ENCODE measurements at places on chromosomes 4 and X.
A peak's percentile ranks its signal among the peaks of the same experiment; 100 is the strongest.

GRCh38 chr4:114642173-114642780 lies 43.7 kb downstream of the UGT8 start:
- no peak for DNase-seq

DNA sequence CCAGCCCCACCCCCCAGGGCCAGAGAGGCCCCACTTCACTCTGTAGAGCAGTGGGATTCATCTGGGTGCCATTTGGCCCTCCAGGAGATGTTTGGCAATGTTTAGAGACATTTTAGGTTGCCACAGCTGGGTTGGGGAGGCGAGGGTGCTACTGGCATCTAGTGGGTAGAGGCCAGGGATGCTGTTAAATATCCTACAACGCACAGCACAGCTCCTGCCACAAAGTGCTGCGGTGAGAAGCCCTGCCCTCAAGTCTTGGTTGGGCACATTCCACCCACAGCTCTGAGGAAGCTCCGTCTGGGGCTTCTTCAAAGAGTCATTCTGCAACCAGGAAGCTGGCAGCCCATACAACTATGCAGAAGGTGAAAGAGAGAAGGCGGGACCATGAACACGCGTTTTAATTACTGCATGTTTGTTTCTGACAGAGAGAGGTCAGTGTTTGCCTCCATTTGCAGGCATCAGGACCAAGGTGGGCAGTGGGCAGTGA lies 48.1 kb upstream of the FAM9C start:
- peak; percentile 91 for DNase-seq

- peak; percentile 42 for DNase-seq
These were observed at the start of gene IRAK1 for GRCh38 chrX:154019633-154020528. IRAK1 (minus strand) TSS chrX:154019902; CDS start chrX:154019812, 90 bp downstream.

- DNase-seq = no peak
These were observed 163.4 kb upstream of the ITM2A start for GRCh38 chrX:79530310-79531108.

GRCh38 chrX:19602866-19603622 lies 87.7 kb upstream of the MAP3K15 start:
- DNase-seq = no peak

DNA sequence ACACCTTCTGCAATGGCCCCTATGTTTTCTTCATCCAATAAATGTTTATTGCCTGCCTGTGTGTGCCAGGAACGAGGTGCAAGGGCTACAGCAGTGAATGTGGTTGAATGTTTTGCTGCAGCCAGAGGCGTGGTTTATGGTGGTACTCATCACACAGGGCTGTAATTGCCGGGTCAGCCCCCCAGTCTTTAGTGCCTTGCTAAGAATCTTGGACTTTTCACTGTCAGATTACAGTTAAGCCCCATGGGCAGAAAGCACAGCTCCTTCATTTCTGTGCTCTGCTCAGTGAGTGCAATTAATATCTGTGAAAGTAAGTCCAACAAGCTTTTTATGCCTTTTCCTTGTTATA lies 67.8 kb downstream of the TAPT1 start:
- DNase-seq = no peak

DNA sequence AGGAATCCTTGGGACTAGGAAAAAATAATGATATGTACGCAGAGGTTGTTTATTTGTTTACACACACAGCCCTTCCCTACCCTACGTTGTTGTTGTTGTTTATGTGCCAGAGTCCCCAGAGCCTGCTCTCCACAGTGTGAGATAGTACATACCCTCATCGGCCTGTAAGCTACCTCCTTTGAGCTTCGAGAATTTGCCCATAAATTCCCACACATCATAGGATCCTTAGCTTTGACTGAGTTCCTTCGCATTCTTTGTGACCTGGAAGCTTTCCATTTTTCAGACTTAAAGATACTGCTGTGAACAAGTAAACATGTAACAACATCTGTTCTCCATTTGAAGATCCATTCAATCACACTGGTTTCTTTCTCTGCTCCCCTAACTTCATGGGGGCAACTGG lies 114.5 kb downstream of the IRF2 start:
- DNase-seq = no peak

DNA sequence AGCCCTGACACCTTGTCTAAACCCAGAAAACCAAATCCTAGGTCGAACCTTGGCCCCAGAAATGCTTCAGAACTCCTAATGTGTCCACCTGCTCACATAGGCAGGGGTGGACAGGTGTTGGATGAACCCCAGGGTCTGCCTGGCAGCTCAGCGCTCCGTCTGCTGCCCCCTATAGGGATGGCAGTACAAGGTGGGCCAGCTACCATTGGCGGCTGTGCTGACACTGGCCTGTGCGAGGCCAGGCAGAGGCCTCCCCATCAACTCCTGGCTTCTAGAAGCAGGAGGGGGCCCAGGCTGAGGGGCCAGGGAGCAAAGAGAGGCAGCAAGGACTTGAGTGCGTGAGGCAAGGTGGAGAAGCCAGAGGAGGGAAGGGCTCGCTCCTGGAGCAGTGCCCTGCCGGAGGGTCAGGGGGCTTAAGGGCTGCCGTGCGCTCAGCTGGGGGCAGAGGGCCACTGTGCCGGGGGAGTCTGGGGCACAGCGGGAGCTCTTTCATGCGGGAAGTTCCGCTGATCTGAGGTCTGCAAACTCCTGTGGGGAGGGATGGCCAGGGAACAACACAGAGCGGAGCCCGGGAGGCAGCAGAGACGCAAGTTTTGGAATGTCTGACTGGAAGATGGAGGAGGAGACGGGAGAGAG lies 20.6 kb downstream of the CCNQ start:
- DNase-seq = no peak

DNA sequence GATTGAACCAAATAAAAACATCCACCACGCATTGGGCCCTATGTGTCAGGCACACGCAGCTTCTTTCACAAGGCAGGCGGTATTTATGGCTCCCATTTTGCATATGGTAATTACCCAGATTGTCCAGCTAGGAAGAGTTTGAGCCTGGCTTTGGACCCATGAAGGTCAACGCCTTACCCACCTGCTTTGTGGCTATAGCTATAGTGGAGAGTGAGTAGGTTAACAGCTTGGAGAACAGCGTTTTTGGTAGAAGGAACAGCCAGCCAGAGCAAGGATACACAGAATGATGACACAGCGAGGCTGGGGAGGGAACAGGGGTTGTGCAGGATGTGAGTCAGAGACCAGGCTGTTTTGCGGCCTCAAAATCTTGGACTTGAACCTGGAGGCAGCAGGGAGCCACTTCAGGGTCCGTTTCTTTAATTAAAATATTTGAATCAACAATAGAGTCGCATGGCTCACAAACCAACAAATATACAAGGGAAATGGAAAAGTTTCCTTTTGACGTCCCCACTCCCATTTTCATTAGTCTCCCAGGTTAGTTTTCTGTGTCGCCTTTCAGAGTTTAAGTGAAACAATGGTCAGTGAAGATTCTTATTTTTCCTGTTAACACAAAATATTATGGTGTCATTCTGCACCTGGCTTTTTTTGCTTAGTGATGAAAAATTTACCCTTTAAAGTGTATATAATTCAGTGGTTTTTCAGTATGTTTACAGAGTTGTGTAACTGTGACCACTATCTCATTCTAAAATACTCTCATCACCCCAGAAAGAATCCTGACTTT lies 118.2 kb upstream of the STX18 start:
- DNase-seq = no peak

DNA sequence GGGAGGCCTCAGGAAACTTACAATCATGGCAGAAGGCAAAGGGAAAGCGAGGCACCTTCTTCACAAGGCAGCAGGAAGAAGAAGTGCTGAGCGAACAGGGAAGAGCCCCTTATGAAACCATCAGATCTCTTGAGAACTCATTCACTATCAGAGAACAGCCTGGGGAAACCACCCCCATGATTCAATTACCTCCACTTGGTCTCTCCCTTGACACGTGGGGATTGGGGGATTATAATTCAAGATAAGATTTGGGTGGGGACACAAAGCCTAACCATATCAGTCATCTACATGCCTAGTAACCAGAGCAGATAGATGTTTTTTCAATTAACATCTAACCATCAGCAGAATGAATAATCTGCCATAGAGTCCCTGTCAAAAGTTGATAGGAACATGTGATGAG lies 30.4 kb downstream of the FAM13A start:
- DNase-seq = no peak

- DNase-seq = no peak
These were observed 8.0 kb downstream of the ASB5 start for GRCh38 chr4:176261018-176261417.

DNA sequence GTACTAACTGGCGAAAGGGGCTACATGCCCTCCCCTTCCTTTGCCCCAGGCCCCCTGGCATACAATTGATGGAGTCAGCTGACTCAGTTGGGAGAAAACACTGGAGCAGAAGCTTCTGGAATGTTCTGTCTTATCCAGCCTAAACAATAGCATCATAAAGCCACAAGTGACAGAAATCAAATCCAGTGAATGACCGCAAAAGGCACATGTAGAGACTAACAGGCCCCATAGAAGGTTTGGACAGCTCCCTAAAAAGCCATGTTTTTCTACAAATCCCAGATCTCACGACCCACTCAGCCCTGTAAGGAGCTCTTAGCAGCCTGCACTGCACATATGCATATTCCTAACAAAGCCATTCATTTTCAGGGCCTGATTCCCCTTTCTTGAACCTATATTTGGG lies 25.1 kb downstream of the SCARB2 start:
- no peak for DNase-seq

GRCh38 chr4:102761906-102762305 lies 1.1 kb upstream of the MANBA start:
- DNase-seq = no peak

Measured in CD4-positive, alpha-beta T cell treated with Interleukin-4 for 1 hour (primary cell).